Cortex of kidney (tissue), 1 donor: ENCODE measurements at places on chromosomes 1 and 21.

DNA sequence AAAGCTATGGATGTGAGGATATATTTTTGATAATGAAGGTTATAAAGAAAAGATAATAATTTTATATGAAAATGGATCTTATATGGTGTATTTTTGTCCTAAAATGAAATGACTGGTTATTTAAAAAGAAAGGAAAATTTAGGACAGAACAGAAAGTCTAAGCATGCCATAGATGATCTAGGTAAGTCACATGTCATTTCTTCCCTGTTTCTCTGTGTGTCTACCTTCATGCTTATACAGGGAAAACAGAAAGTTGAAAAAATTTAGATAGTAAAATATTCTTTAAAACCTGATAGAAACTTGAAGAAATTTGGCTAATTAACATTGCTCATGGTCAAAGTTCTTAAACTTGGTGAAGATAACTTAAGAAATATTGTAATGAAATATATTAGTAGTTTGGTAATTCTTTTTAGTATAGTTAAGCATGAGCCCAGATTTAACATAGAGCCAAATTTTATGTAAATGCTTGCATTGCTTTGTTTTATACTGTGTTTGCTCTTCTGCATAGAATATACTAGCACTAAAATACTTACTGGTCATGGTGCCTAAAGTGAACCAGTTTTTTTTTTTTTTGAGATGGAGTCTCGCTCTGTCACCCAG, 12.4 kb upstream of the GBP4 start:
- DNase-seq = no peak

DNA sequence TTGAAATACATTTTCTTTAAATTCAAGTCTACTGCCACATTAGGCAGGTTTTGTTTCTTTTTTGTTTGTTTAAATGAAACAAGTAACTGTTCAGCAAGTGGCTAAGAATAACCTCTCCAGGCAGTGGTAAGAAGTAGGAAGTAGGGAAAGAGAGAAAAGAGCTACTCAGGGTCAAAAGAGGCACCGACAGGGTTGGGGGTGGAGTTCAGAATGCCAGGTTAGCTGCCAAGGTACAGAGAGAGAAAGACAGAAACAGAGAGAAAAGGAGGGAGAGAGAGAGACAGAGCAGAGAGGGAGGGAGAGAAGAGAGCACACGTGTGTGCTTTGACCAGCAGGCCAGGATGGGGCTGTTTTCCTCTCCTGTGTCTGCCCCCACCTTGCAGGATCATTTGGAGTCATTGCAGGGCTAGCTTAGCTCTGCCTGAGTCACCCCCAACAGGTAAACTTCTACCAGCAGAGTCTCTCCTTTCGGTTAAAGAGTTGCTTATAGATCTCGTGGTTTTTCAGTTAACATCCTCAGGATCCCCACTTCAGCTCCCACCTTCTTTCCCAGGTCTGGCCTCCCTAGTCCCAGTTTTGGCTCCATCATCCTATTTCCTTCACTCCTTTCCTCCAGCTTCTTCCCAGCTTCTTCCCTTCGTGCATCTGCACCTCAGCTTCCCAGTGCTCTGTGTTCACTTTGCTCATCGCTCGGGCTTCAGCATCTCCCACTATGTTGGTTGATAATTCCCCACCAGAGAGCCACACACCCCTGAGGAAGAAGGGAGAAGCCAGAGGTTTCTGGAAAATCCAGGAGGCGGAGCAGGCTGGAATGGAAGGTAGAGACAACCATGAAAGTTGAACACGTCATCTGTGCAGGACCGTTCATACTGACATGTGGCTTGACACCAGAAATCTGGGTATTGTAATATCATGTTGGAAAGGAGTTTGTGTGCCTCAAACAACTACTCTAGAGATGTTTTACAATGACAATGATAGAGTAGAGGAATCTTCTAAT, 21.8 kb upstream of the RAB4A start:
- no peak for DNase-seq

GRCh38 chr1:82337635-82338034, 536.9 kb downstream of the ADGRL2 start:
- no peak for DNase-seq

- no peak for DNase-seq
Measured at GRCh38 chr1:186806477-186806876, 22.3 kb upstream of the PLA2G4A start.

DNA sequence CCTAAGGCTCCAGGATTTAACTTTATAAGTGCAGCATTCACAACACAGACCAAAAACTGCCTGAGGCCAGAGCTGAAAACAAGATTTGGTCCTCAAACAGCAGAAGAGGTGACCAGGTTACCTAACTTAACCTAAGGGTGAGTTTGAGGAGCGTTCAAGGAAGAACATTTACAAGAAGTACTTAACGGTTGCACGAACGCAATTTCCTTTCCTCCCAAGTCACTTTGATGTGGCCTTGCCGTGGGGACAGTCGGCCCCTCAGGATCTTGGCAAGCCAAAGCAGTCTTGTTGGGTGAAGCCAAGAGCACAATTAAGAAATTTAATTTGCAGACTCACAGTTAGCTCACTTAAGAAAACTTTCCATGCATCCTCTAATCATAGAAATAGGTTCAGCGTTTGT, 202.6 kb upstream of the COA6 start:
- no peak for DNase-seq

- DNase-seq = no peak
Measured at GRCh38 chr1:224170748-224171478, 12.1 kb upstream of the DEGS1 start.

DNA sequence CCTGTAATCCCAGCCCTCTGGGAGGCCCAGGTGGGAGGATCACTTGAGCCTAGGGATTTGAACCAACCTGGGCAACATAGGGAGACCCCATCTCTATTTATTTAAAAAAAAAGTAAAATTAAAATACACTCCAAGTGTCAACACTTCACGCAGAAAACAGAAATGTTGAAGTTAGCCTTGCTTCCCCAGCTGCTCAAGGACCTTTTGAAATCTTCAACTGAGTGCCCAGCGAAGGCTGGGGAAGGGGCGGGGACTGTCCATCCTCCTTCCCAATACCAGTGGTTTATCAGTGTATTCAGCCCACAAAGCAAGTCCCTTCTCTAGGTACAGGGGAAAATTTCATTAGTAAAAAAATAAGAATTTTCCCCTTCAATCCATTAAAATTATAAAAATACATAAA, 2.2 kb upstream of the DNAJC28 start:
- DNase-seq = no peak

GRCh38 chr1:3190256-3191041, 121.4 kb downstream of the PRDM16 start:
- no peak for DNase-seq

GRCh38 chr1:70767377-70767776, 280.2 kb downstream of the PTGER3 start:
- DNase-seq = no peak

DNA sequence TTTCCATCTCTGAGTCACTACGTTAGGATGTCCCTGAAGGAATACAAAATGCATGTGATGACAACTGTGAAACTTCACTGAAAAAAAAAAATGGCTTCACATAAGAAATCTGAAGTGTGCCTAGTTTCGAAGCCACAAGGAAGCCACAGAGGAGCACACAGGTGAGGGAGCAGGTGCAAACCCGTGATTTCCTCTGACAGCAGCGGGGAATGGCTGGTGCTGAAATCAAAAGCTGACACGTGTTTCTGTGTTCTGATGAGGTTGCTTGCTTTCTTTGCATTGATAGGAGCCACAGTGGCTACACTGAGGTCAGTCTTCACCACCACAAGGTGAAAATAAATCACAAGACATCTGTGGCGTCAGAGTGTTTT, 105.7 kb upstream of the TLR5 start:
- DNase-seq = no peak

- DNase-seq = no peak
Measured at GRCh38 chr1:223524930-223525451, 131.8 kb downstream of the CCDC185 start.

DNA sequence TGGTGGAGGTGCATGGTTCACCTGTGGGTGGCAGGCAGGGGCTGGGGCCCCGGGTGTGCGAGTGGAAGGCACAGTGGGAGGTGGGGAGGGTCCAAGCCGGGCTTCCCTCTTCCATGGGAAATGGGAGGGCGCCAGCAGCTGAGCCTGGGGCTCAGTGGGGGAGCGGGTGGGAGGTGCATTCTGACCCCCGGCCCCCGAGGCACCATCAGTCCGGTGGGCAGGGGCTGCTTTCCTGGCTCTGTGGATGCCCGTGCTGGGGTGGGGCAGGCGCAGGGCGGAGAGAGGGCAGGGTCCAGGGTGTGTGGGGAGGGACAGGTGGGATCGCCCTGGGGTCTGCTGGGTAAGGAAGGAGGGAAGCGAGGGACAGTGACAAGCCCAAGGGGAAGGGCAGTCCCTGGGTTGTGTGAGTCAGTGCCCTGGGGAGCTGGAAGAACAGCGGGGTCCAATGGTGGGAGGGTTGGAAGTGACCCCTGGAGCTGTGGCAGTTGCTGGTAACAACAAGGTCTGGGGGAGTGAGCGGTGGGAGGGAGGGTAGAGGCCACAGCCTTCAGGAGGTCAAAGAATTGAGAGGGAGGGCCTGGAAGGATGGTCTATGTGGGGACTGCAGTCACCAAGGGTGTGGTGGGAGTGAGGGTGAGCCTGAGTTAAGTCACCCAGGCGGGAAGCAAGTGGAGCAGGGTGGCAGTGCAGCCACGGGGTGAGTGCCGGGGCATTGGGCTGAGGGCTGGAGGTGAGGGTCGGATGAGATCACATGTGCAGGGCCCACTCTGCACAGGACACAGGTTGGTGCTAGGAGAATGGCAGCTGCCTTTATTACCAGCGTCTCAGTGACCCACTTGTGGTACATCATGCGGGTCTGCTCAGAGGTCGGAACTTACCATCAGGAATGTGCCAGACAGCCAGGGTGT, 29.6 kb downstream of the LHX4 start:
- DNase-seq = no peak

DNA sequence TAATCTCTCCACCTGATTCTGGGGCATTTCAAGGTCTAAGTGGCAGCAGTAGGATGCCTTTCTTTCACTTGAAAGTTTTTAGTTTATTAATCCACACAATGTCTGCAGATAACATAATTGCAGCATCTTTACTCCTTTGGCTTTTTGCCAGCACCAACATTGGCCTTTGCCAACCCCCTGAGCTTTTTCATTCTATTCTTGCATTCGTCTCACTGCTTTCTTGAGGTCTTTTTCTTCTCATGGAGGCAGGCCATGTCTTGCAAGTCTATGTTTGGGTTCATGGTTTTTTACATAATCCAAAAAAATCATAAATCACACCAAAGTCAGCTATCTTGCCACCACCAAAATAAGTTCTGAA, 30.4 kb upstream of the COG2 start:
- no peak for DNase-seq

GRCh38 chr1:87814573-87814972, 485.9 kb downstream of the LMO4 start:
- DNase-seq = no peak

GRCh38 chr1:191643060-191643459, 515.2 kb upstream of the RGS18 start:
- no peak for DNase-seq

GRCh38 chr1:98331243-98331642, 330.3 kb upstream of the SNX7 start:
- DNase-seq = no peak

GRCh38 chr1:43317817-43318471, 17.2 kb downstream of the TIE1 start:
- DNase-seq = no peak

GRCh38 chr1:187999973-188000372, 1171.2 kb downstream of the PLA2G4A start:
- no peak for DNase-seq

DNA sequence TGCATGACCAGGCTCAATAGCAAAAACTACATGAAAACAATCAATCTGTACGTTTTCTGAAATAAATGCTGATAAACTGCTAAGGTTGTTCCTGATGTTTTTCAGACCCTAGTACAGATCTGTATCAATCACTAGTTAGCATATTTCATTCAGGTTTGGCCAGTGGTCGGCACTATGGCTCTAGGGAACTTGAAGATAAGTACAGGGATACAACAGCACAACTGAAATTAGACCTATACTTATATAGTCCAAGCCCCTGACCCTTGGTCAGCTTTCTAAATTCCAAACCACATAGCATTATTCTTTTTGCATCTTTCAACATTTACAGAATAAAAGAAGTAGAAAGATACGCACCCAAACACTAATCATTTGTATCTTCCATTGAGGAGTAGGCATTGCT, 142.7 kb downstream of the PLPPR4 start:
- DNase-seq = no peak

- DNase-seq = no peak
Measured at GRCh38 chr1:47215713-47216112, 16.3 kb downstream of the TAL1 start.

DNA sequence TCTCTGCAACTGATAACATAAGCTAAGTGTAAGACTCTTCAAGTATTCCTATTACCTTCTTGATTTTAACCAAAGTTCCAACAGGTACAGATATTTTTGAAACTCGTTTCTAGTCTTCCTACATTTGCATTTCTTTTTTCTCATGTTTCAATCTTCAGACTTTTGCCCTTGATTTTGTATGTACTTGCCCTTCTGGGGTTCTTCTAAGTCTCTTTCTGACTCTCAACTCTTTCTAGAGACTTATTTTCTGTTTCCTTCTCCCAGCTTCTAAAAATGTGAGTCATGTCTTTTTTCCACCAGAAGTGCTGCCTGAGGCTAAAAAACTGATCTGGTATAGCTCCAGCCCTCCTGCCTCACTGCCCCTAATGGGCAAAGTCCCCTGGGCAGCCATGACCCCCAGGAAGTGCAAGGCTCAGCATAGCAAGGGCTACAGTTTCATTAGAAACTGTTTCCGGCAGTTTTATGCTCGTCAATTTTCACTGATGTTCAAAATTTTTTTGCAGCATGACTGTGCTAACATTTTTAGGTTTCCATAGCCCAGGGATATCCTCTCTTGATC, 265.9 kb downstream of the SEC16B start:
- DNase-seq = no peak

DNA sequence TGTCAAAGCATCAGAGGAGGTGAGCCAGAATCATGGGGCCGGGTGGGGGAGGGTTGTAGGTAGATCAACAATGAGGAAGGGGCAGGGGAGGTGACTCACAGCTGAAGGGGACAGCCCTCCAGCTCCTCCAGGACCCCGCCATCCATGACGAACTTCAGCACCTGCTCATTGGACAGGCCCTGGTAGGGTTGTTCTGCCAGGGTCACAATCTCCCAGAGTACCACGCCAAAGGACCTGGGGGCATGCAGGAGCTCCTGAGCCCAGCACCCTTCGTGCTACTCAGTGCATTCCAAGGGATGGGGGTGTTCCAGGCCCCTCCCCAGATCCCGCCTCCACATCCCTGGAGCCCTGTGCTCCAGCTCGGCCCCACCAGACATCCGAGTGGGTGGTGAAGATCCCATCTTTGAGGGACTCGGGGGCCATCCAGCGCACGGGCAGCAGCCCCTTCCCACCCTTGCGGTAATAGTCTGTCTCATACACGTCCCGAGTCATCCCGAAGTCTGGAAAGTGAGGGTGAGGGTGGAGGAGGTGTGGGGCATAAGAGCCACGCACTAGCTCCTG, 17.5 kb downstream of the INSRR start:
- DNase-seq = no peak

DNA sequence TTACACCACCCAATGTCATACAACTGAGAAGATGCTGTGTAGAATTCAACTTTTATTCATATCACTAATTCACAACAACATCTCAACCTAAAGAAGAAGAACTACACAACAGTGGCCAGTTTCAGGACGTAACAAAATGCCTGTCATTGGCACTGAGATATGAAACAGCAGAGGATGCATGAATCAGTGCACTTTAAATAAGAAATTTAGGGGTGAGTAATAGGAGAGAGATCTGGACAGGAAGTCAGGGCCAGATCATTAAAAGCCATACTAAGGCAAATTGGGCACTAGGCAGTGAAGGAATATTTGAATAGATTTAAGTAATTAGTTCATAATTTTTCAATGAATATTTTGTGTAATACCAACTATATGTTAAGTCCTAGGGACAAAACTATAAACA, 510.5 kb downstream of the PLPP3 start:
- DNase-seq = no peak
